ENCODE measurements at places on chromosomes 12 and 14.

DNA sequence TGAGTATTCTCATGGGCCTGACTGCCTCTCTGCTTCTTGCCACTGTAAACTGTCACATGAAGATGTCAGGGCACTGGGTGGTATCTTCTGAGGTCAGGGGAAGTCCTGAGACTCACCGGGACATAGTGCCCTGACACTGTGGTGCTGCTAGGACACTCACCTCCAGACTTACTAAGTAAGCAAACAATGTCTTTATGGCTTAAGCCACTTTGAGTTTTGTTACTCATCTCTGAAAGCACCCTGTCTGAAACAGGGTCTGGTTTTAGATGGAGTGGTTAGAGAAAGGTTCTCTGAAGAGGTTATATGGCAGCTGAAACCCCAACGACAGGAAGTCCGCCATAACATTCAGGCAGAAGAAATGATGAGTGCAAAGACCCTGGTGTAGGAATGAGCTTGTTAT lies 22.7 kb downstream of the GPR19 start:
- peak; percentile 15 for DNase-seq

GRCh38 chr12:47548401-47548800 lies 157.4 kb downstream of the RPAP3 start:
- no peak for DNase-seq

DNA sequence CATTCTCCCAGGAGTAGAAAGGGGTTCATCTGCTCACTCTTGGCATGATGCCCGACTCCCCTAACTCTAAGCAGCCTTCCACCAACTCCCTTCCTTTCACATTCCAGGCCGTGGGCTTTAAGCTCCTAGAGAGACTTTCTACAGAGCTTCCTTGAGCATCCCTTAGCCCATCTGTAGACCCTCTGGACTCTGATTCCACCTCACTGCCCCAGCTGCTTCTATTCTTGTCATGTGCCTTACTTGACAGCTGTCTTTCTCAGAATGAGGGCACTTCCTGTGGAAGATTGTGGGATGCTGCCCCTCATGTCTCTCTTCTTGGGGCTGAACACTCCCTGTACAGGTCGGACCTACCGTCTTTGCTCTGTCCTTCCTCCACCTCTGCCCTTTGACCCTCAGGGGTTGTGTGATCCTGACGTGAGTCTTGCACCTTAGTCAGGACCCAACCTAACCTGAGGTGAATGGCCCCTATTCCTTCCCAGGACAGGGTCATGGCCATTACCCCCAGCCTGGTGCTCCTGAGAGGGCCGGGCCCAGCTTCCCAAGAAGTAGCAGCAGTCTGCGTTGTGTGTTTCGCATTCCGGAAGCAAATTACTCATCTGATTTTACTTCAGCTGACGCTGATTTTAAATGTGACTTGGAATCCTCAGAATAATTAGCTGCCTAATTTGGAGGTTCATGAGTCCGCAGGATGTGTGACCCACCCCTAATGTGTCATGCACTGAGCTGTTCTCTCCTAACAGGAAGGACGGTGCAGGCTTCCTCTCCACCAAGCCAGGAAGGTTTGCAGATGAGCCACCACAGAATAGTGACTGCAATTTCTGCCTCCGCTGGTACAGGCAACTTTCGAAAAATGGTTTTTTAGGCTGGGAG lies 2.7 kb upstream of the GALNT6 start:
- peak; percentile 70 for DNase-seq

- DNase-seq, result no peak
Observed at GRCh38 chr12:107491856-107492255, 193.7 kb upstream of the PWP1 start.

- DNase-seq, result no peak
Observed at GRCh38 chr14:34050606-34051005, 99.7 kb upstream of the EGLN3 start.

DNA sequence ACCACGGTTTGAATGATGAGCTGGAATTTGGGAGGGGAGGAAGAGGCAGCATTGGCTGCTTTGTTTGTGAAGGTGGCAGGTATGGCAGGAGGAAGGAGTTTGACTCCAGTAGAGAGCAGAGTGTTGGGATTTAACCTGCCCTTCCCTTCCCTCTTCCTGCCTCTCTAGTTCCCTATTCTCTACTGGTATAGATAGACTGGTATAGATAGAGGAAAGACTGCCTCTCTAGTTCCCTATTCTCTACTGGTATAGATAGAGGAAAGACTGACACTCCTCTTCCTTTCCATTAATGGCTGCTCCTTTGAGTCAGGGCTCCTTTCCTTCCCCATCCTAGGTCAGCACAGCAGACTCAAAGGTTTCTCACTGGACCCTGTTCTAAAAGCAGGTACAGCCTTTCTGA lies 8.4 kb upstream of the SYCP3 start:
- no peak for DNase-seq

DNA sequence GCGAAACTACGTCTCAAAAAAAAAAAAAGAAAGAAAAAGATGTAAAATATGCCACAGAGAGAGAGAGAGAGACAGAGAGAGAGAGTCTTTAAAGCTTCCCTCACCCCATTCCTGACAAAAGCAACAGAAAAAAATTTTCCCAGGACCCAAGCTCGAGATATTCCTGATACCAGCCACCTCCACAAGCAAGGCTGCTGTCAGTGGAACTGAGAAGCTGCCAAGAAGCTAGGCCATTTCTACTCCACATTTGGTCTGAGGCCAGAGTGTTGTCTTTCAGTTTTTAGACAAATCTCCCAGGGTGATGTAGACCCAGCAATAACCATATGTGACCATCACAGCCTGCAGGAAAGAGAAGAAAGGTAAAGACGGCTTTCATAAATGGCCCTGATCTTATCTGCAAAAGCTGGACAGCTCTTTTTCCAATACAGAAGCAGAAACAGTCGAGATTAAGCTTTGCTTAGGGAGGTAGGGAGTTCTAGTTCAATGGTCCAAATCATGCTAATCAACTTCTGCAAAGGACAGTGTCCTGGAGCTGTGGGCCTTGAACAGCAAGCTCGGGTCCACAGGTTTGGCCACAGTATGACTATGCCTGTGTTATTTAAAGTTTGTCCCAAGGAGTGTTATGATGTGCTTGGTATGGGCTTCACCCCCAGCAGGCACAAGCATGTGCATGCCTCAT lies 130.3 kb upstream of the NUDT4 start:
- no peak for DNase-seq

DNA sequence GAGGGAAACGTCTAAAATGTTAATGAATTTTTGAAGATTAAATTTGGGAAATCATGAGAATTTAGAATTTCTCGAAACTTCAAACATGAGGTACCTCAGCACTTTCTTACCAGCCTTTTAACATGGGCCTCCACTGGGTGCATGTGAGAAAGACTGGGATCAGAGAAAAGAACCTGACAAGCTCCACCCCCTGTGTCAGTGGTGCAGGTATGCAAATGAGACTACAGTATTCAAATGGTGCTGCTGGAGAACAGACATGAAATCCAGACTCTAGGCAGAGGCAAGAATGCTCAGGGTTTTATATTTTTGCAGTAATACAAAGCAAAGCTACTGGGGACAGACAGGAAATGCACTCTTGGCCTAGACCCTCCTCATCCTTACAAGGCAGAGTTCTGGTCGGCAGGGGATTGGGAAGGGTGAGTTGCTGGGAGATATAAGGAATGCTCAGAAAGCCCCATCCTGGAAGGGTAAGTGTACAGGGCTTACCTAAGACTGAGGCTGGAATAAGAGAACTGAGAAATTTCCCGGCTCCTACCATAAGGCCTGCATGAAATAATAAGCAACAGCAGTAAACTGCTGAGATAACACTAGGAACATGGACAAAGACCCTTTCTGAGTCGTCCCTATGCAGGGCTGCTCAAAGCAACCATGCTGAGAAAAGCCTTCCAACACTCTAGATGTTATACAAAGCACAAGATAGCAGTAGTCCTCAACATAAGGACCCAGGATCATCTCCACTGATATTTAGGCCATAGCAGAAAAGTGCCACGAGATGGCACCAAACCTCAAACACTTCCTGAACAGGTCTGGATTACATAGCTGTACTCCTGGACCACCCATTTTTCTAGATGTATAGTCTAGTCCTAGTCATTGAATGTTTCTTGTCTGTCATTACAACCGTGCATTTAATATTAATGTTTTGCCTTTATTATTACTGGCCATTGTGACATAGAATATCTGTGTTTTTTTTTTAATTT lies 260.8 kb downstream of the RASSF9 start:
- DNase-seq, result peak; percentile 22

DNA sequence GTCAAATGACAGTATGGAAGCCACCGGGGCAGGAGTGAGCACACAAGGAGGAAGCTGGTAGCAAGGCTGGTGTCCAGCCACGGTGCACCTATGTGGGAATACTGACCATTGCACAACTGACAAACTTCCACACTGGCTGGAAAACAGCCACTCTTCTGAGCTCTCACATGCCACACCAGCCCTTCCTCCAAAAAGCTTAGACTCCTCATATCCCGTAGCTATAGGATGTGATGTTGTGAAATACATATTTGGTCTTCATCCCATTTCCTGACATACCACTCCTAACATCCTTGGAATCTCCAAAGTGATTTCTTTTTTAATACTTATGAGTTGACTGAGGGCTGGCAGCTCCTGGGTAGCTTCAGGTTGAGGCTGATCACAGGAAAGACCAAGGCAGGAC lies 103.6 kb downstream of the NTF3 start:
- DNase-seq, result no peak

- DNase-seq, result peak; percentile 59
Observed at GRCh38 chr14:98173305-98173704, 1098.7 kb downstream of the BCL11B start.

DNA sequence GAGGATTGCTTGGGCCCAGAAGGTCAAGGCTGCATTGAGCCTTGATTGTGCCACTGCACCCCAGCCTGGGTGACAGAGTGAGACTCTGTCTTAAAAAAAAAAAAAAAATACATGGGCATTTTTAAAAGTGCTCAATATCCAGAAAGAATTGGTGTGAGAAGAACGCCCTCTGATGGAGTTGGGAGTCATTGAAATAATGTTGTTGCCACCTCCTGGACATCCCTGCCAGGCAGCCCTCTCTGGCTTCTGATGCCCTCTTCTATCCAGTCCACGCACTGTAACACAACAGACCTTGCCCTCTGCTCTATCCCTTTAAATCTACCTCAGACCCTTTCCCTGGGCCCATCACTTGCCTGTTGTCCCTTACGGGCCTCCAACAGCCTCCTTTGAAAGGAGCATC lies 4.9 kb downstream of the PTGDR start:
- peak; percentile 21 for DNase-seq

DNA sequence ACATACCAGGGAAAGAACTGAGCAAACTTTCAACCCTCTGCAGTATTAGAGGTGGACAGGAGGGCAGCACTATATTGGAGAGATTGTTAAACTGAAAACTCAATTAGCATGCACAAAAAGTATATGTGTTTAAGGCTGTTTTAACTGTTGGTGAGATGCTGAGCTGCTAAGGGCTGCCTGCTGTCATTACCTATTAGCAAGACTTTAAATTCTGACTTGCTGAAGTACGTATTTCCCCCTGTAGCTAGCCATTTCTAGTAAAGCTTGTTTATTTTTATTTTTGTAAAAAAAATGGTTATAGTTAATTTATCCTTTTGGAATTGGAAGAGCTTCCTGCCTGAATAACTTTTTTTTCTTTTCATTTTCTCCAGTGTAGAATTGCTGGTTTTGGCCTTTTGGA lies 92.2 kb downstream of the CACNA1C start:
- DNase-seq, result no peak

DNA sequence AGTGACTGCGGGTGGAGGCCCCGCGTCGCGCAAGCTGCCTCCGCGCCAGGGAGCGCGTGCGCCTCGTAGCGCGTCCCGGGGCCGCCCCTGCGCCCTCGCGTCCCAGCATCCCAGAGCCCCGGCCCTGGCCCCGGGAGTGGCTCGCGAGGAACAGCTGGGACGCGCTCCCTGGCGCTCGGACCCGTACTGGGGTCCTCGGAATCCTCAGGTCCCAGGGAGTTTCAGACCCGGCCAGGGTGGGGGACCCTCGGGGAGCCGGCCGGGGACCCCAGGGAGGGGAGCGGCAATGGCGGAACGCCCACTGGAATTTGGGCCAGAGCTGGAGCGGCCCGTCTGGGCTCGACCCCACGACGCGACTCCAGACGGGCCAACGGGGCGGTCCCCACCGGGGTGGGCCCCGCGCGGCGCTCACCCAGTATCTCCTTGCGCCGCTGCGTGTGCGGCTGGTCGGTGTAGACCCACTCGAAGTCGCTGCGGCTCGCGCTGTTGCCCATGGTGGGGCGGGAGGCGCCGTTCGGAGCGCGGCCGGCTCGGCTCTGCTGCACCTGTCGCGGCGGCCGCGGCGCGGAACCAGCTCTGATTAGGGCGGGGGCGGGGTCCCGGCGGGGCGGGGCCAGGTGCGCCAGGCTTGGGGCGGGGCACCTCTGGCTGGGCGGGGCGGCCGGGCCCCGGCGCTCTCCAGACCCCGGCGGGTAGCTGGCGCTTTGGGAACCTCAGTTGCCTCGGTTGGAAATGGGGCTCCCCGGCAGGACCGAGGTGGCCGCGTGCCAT lies at the start of gene DEGS2:
Gene DEGS2 (minus strand): TSS at position 552 of the 771 bp plus-strand sequence. CDS start 58 bp downstream, at position 494.
- DNase-seq, result peak; percentile 71

GRCh38 chr14:42023452-42023851 lies 416.8 kb downstream of the LRFN5 start:
- DNase-seq, result no peak

DNA sequence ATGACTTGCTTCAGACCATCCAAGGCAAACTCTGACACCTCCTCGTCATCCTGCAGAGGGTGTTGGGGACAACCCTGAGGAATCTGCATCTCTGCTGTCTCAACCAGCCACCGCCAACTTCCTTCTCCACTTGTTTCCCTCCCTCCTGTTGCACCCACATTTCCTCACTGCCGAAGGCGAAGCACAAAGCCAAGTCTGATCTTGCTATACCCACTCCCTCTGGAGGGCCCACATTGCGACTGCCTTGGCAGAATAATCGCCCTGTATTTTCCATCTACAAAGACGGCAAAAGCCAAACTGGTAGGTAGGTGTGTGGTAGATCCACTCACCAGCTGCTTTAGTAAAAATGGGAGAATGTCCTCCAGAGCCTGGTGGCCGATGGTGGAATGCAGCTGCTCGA lies 21.8 kb upstream of the RAB35 start:
- no peak for DNase-seq

DNA sequence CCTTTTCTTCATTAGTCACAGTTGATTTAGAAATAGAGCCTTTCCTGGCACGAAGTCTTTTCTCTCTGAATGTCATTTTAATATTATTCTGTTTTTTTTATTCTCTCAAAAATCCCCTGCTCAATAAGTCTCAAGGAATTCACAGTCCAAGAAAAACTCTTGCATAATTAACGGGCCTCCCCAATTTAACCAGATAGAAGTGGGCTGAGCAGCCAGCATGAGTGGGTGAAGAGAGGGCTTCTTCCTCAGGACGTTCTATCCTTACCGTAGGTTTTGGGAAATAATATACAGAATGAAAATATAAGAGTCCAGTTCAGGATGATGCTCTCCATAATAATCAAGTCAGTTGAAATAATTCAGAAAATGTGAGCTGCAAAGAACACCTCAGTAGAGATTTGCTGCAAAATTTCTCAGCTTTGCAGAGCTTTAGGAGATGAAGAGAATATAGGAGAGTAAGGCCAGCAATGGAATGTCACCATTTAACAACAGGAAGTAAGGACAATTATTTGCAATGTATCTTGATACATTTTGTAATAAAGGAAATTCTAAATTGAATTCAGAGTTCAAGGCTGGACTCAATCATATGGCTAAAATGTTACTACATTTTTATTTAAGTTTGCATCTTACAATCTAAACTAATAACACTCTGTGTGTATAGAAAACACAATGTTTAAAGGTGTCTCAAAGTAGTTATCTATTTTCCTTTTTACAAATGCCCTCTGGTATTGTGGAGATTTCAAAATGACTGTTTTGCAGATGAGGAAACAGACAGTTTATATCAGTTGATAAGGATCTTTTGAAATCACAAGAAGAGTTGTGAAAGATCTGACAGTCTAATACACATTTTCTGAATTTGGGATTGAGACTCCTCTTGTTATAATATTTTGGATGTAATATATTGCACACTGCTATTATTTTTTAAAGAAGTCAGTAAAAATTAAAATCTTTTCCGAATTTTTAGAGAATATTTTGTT lies 1724.1 kb upstream of the SEL1L start:
- no peak for DNase-seq

Data from activated CD4-positive, alpha-beta T cell treated with anti-CD3 and anti-CD28 coated beads for 48 hours (primary cell).